ENCODE measurements at places on chromosomes 6 and 20.

GRCh38 chr6:42040856-42041480 lies 9.4 kb upstream of the TAF8 start:
- DNase-seq: no peak

DNA sequence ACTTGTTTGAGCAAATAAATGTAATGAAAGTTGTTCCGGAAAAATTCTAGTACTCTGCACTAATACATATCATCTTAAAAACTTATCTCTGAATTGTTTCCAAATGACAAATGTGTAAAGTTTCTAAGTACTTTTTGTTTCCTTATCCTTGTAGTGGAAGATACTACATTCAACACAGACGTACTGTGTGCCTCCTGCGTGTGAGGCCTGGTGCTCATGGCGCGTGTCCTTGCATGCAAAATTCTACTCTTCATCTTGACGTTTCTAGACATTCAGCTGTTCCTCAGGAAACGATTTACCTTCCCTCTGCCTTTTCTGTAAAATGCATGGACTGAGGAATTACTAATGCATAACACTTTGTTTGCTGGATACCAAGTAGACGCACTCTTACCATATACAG lies 11.5 kb downstream of the DLL1 start:
- DNase-seq: no peak

DNA sequence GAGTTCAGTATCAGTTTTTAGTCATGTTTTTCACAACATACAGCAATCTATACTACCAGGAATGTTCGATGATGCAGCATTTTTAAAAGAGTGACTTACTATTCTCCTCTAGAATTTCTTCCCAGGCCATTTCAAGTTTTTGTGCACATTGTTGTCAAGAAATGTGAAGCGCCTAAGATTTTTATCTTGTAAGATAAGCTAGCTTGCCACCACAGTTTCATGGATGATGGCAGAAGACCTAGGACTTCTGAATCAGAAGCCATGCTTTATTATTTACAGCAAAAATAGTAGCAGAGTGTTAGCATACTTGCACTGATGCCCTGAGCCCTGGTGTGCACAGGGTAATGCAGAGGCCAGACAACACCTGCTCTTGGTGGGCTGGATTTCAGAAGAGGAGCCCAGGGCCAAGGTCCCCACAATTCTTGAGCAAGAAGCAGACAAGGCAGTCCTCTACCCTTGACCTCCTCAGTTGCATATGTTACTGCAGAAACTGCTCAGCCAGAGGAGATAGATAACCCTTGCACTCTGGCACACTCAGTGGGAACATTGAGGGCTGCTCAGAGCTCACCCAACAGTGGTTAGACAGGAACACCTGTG lies 99.2 kb downstream of the QKI start:
- no peak for DNase-seq

DNA sequence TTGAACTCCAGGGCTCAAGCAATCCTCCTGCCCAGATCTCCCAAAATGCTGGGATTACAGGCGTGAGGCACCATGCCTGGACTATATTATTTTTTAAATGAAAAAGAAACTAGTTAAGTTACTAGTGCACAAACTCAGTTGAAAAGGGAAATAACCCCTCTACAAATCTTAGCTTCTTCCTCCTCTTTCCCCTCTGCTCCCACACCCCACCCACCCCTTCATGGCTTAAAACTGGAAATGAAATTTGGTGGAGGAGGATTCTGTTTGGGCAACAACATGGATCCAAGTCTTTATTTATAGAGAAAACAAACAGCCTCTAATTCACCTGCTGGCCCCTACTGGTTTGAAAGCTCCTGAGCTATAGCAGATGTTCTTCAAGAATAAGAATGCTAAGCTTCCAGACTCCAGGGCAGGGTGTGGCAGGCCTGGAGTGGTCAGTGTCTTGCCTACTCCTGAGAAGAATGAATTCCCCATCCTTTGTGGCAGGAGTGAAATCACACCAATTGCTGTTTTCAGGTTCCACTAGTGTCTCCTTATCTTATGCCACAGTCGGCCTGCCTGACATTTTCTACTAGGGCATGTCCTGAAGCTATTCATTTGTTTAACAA lies 73.5 kb downstream of the ZFP64 start:
- DNase-seq: no peak

GRCh38 chr6:142241061-142241460 lies 60.7 kb upstream of the ADGRG6 start:
- no peak for DNase-seq

Measured in H54 (cell line).